ENCODE measurements at places on chromosomes 12 and 14.

DNA sequence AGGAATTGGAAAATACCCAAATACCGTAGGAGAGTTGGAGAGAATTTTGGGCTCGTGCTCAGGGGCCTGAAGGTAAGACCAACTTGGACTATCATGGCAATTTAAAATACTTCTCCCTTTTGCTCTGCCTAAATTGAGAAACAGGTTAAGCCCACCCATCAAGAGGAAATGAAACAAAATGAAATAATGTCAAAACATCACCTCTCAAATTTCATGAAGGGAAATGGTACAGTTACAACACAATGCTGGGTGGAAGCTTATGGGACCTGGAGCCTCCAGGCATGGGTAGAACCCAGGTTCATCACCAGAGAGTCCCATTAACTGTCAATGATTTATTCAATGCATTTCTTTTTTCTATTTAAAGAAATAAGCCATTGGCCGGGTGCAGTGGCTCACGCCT, 33.7 kb downstream of the FOS start:
- DNase-seq: no peak
- H3K27ac ChIP-seq: no peak overlapping the region
- H3K4me1 ChIP-seq: peaks cover 4% of the 10 kb centered on the region
- H3K27me3 ChIP-seq: no peaks in the 10 kb centered on the region

- no peak overlapping the region for H3K4me3 ChIP-seq
- no peak for DNase-seq
- no peaks in the 10 kb centered on the region for H3K36me3 ChIP-seq
- H3K27ac ChIP-seq: no peak overlapping the region
- peaks cover 21% of the 10 kb centered on the region for H3K4me1 ChIP-seq
These were observed 18.0 kb downstream of the CBX5 start for GRCh38 chr12:54261815-54262402.

DNA sequence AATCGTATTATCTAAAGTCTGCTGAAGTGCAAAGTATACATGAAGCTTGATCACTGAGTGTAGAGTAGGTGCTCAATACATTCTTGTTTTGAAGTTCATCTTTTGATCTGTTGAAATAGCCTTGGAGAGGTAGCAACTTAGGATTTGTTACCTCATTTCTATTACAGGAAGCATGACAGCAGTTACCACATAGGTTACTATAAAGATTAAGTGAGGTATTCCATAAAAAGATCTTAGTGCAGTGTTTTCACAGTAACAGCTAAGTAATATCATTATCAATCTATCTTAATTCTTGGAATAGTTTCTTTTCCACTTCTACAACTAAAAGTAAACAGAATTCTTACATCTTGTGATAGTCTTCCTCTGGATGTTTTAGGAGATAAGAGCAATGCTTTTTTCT, 50.9 kb downstream of the BTBD7 start:
- H3K27me3 ChIP-seq: no peaks in the 10 kb centered on the region
- H3K27ac ChIP-seq: no peak overlapping the region
- no peak for DNase-seq
- H3K4me1 ChIP-seq: no peaks in the 10 kb centered on the region
- no peak overlapping the region for H3K4me3 ChIP-seq

- no peaks in the 10 kb centered on the region for H3K36me3 ChIP-seq
- no peak overlapping the region for H3K27ac ChIP-seq
- H3K27me3 ChIP-seq: no peaks in the 10 kb centered on the region
- DNase-seq: no peak
- no peak overlapping the region for H3K4me3 ChIP-seq
These were observed 443.4 kb downstream of the GLT1D1 start for GRCh38 chr12:129296671-129297070.

DNA sequence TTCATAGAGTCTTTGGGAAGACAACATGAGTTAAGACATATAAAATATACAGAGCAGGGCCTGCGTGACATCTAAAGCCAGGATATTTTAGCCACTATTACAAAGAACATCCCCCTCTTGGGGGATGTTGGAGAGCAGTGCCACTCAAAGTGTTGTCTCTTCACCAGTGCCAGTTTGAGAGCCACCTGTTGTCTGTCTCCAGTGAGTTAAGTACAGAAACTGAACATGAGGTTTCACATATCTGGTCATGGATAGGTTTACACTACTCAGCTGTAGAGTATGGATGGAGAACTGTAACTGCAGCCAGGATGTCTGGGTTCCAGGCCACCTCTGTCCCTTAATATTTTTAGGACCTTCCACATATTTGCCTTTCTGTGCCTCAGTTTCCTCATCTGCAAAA, 39.1 kb downstream of the RNFT2 start:
- H3K36me3 ChIP-seq: no peaks in the 10 kb centered on the region
- no peaks in the 10 kb centered on the region for H3K4me1 ChIP-seq
- no peak overlapping the region for H3K4me3 ChIP-seq

DNA sequence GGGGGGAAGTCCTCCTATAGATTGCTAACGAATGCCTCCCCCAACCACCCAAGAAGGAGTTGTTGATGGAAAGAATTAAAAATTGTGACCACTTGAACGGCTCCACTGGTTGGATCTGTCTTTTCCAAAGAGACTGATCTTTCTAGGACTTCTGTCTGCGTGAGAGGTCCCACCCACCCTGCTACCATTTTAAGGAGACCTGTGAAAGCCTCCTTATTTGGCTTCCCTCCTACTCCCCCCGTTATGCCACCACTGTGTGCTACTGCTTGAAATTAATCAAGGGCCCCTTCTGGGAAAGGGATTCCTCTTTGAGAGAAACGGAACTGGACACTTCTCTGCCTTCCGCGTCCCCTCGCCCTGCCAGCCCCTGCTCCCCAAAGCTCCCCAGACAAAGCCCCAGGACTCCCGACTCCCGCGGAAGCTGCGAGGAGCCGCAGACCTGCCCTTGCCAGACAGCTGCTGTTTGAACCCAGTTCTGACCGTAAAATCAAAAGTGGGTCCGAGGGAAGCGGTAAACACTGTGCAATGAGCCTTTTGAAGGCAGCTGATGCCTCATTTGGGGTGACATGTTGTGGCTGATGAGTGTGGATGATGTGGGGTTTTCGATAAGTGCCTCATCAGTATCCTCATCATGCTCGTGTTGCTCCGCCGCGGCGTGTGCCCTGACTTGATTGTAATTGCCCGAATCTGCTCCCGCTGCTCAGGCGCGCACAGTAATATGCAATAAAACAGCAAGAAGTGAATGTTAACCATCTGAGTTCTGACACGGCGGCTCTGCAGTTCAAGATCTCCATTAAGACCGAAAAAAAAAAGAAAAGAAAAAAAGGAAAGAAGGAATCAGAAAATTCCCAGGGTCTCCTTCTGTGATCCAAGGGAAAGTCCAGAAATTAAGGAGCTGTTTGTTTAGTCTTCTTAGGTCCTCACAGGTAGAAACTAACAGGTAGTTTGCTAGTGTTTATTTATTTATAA, 48.2 kb downstream of the MBIP start:
- peak overlapping the region; percentile 23 for H3K4me3 ChIP-seq
- DNase-seq: no peak
- no peak overlapping the region for H3K27ac ChIP-seq
- H3K36me3 ChIP-seq: no peaks in the 10 kb centered on the region
- no peaks in the 10 kb centered on the region for H3K4me1 ChIP-seq

DNA sequence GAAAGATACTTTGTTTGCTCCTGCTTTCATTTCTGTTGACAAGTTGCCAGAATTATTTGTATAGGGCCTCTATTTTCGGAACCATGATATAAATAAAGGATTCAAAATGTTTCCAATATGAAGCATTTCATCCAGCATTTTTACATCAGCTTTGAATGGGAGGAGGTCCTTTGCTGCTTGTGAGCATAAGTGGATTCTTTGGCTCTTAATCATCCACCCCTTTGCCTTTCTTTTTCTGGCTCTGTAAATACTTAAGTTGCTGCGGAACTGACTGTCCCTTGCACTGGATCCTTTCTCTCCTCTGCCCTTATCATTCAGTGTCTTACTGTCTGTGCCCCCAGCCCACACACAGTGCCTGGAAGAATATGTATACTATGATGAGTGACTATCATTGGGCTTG, 357.3 kb upstream of the RGS6 start:
- no peak overlapping the region for H3K4me3 ChIP-seq
- peak overlapping the region; percentile 19 for H3K27ac ChIP-seq
- no peaks in the 10 kb centered on the region for H3K27me3 ChIP-seq
- no peak for DNase-seq
- no peaks in the 10 kb centered on the region for H3K4me1 ChIP-seq

DNA sequence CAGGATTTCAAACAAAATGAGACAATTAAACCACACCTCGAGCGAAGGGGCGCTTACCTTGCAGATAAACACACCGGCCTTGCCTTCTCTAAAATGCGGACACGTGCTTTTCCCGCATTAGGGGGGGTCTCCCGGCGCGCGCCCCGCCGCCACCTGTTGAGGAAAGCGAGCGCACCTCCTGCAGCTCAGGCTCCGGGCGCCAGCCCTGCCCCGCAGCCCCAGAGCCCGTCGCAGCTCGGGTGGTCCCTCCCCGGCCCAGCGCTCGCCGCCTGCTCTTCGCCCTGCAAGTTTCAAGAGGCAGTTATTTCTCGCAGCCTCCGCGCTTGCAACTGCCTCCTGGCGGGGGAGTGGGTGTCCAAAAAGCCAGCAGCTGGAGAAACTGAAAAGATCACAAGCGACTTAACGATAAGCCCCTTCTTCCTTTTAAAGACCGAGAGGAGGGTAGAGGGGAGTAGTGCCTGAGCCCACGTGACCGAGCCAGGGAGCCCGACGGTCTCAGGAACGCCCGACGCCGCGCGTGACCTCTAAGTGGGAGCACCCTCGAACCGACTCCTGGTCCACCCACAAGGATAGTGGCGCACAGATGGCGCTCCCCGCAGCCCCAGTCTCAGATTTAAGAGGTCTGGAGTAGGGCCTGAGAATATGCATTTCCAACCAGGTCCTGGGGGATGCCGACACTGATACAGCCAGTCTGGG, at the start of gene ESR2:
Gene ESR2, minus strand, starts transcription at position 396 of the 696 bp plus-strand sequence. CDS start 11,386 bp downstream, outside the sequence.
- peaks cover 15% of the 10 kb centered on the region for H3K4me1 ChIP-seq
- no peak within 1 kb of the TSS for H3K27ac ChIP-seq
- no peaks in the 10 kb centered on the region for H3K36me3 ChIP-seq
- no peak for DNase-seq

GRCh38 chr14:73740618-73741326, 26.6 kb upstream of the PNMA1 start:
- H3K27ac ChIP-seq: peak overlapping the region; percentile 86
- H3K36me3 ChIP-seq: peaks cover 42% of the 10 kb centered on the region

DNA sequence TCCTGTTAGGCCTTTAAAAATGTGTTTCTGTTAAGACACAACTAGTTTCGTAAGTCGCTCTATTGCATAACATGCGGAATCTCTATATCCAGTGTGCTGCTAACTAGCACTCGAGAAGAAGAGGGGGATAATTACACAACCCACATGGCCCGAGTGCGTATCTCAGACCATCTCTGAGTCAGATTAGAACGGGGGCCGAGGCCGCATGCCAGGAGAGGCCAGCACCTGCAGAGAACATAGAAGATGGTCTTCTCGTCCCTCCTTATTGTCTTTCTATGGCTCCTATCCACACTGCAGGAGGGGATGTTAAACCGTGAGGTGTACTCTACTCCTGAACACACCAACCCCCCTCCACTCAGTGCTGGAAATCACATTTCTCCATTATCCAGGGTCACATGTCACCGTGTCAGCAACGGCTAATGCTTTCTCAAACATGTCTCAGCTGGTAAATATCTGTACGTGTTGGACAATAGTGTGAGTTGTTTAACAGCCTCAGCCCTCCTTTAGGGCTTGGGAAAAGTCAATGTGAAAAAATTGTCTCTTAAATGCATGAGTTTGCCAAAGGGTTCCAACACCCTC, 56.3 kb downstream of the CCDC88C start:
- H3K4me3 ChIP-seq: no peak overlapping the region
- H3K4me1 ChIP-seq: no peaks in the 10 kb centered on the region
- no peaks in the 10 kb centered on the region for H3K27me3 ChIP-seq
- no peaks in the 10 kb centered on the region for H3K36me3 ChIP-seq
- no peak overlapping the region for H3K27ac ChIP-seq
- DNase-seq: no peak

- H3K27me3 ChIP-seq: no peaks in the 10 kb centered on the region
- DNase-seq: no peak
- H3K4me1 ChIP-seq: peaks cover 31% of the 10 kb centered on the region
- no peak overlapping the region for H3K27ac ChIP-seq
- H3K4me3 ChIP-seq: no peak overlapping the region
- H3K36me3 ChIP-seq: no peaks in the 10 kb centered on the region
These were observed 3.2 kb upstream of the TDG start for GRCh38 chr12:103962493-103962892.

GRCh38 chr14:104473649-104474494, 105.7 kb upstream of the C14orf180 start:
- no peak for DNase-seq
- no peaks in the 10 kb centered on the region for H3K27me3 ChIP-seq
- H3K4me3 ChIP-seq: no peak overlapping the region
- H3K27ac ChIP-seq: no peak overlapping the region

- no peaks in the 10 kb centered on the region for H3K27me3 ChIP-seq
- H3K27ac ChIP-seq: no peak overlapping the region
- DNase-seq: peak; percentile 69
- no peaks in the 10 kb centered on the region for H3K36me3 ChIP-seq
These were observed 205.1 kb downstream of the PTPRO start for GRCh38 chr12:15527201-15528080.

DNA sequence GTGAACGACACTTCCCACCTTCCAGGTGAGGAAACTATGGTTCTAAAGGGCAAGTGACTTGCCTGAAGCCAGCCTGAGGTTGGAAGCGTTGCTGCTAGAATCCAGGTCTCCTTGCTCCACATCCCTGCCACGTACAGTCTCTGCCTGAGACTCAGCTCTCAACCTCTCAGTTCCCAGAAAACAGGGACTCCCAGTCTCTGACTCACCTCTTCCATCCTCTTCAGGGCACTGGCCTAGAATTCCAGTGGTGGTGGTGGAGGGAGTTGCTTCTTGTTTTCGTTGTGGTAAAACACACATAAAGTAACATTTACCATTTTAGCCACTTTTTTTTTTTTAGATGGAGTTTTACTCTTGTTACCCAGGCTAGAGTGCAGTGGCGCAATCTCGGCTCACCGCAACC, 7.3 kb downstream of the GPR68 start:
- H3K27ac ChIP-seq: no peak overlapping the region
- H3K27me3 ChIP-seq: no peaks in the 10 kb centered on the region
- no peak for DNase-seq
- H3K4me3 ChIP-seq: no peak overlapping the region

GRCh38 chr12:16587514-16587913, 18.4 kb downstream of the LMO3 start:
- DNase-seq: no peak
- no peak overlapping the region for H3K27ac ChIP-seq
- H3K36me3 ChIP-seq: no peaks in the 10 kb centered on the region

DNA sequence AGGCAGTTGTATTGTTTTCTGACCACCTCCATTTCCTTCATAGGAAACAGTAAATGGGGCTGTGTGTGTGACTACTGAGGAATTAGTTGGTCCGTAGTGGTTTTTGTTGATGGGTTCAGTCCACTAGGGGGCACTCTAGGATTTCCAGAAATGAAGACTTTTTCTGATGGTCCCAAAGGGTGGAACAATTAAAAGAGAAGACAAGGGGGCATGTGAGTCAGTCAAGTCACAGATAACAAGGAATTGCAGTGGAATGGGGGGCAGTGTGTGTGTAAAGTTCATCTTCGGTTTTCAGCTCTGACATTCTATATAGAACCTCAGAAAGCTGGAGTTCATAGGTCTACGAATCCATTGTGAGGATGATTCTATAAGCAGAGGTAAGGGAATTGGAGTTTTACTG, 186.6 kb upstream of the OR4E1 start:
- no peaks in the 10 kb centered on the region for H3K4me1 ChIP-seq
- DNase-seq: no peak
- H3K27me3 ChIP-seq: no peaks in the 10 kb centered on the region
- H3K4me3 ChIP-seq: no peak overlapping the region
- no peak overlapping the region for H3K27ac ChIP-seq
- no peaks in the 10 kb centered on the region for H3K36me3 ChIP-seq

All from tibial artery (tissue), 4 donors.